Stimulated activated naive CD8-positive, alpha-beta T cell treated with anti-CD3 and anti-CD28 coated beads, Interleukin-15, Interleukin-2, amounts not matched to agents 100 U/mL and 50 U/mL, for 24 hours (primary cell): ENCODE measurements at places on chromosomes 11 and 22.

DNA sequence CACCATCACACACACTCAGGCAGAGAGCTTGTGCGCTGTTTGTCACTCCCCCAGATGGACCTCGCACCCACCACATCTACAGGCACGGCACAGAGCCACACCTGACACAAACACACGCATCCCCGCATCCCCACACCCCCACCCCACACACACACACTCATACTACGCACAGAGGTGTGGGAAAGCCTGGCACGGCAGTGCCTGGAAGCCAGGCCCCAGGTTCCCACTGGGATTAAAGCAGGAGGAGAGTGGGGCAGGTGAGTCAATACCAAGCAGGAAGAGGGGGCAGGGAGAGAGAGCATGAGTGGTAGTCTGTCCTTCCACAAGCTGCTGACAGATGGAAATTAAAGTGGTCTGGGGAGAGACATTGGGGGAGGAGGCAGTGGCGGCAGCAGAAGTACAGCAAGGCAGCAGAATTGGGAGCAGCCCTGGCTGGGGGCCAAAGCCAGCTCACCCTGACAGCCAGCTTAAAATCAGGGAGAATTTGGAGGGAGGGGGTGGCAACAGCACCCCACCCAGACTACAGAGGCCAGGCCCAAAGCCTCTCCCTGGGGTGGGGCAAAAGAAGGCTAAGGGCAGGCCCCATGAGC, 20.7 kb downstream of the TNKS1BP1 start:
- no peak for DNase-seq

DNA sequence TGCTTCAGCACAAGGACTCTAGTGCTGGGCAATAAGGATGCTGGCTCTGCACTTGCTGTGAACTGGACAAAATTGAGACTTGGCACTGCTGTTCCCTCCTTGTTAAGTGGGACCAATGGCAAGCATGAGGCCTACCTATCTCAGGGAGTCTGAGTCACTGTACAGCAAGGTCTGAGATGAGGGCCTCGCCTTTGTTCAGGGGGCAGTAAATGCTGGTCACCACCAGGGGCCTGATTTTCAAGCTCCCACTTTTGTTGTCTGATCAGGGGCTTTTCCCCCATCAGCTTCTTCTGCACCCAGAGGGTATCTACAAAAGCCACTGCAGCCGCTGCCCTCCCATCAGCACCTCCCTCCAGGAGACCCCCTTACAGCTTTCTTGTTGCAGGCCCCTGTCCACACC, 22.8 kb downstream of the DHCR7 start:
- DNase-seq: no peak

GRCh38 chr11:119566319-119566718, 143.3 kb upstream of the THY1 start:
- DNase-seq: no peak

DNA sequence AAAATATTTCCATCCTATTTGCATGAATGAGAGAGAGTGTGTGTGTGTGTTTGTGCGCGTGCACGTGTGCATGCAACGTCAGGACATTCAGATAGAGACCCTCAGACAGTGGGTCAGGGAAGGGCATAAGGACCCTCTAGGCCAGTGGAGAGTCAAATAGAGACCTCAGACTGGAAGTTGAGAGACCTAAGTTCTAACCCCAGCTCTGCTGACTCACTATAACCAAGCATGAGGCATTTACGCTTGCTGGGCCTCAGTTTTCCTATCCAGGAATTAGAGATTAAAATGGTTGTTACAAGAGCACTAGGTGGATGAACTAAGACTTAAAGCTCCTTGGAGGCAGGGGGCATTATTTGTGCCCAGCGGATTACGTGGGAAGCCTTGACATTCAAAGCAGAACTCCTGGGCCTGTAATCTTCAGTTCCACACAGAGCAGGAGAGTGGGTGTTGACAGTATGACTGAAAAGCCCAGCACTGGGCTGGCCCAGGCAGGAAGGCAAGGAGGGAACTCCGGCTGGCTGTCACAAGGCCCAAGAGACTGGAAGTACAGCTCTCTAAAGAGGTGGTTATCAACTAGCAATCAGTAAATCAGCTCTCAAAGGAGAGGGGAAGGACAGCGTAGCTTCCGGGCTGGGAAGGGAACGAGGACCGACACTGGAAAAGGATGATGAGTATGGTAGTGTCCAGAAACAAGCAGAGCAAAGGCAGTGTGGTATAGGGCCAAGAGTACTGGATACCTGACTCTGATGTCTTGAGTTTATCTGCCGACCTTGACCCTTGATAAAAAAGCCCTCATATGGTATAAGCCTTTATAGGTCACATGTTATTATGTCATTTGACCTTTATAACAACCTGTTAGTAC, 9.2 kb downstream of the RHOG start:
- no peak for DNase-seq

- no peak for DNase-seq
Measured at GRCh38 chr11:113131036-113131775, 170.0 kb downstream of the NCAM1 start.

GRCh38 chr11:9922806-9923205, 258.9 kb downstream of the SWAP70 start:
- no peak for DNase-seq

DNA sequence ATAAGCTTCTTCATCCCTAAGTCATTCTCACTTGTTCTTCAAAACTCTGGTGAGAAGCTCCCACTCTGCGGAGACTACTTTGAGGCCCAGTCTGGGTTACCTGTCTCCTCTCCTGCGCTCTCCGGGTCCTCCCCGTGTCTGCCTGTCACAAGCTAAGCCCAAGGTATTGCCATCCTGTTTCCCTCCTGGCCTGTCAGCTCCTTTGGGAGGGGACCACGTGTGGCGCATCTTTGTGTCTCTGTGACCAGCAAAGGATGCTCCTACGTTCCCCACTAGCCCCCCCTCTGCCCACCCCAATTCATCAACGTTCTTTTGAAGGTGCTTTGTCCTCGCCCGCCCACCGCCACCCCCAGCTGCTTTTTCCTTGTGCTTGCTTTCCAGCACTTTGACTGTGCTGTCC, 31.8 kb upstream of the FBLN1 start:
- no peak for DNase-seq

- DNase-seq: no peak
Measured at GRCh38 chr11:8309862-8310261, 46.2 kb upstream of the LMO1 start.

DNA sequence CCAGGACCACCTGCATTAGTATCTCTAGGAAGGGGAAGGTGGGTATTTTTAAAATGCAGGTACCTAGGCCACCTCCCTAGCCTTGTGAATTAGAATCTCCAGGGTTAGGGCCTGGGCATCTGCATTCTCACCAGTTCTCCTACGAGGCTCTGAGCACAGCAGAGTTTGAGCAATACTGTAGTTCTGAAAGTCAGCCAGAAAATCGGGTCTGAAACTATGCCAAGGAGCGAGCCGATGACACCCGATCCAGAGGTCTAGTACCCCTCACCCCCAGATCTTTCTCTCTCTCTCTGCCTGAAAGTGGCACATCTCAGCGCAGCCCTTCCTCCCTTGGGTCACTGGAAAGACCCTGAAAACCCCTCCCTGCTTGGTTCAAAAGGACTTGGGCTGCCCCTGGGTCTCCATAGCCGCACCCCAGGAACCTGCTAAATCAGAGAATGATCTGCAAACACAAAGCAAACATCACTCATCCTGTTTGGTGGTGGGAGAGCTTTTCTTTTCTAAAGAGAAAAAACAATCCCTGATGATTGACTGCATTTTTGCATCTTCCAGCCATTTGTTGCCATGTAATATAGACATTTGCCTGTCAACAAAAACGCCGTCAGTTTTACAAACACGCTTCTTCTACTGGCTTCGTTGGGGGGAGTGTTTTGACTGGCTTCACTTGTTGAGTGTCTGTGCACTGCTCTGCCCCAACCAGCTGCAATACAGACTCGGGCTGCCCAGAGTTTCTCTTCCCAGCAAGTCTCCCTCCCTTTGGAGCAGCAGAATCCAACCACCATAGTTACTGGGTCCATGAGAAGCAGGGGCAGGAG, 229.9 kb downstream of the MN1 start:
- DNase-seq: no peak

DNA sequence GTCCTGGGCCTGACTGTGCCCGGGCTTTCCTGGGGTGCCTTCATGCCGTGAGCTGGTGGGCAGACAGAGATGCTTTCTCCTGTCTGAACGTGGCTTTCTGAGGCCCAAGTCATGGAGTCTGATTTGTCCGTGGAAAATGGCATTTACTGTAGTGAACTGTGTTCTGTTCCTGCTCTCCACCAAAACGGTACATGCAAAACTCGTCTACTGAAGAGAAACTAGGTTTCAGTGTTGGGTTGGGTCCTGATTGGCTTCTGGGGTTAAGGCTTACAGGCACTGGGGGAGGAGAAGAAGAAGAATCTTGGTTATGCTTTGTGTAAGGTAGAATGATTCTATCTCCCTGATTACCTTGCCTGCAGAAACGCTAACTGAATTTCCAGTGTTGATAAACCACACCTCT, 541.7 kb downstream of the NTM start:
- no peak for DNase-seq

GRCh38 chr11:10797001-10797400, 11.7 kb downstream of the EIF4G2 start:
- DNase-seq: no peak

DNA sequence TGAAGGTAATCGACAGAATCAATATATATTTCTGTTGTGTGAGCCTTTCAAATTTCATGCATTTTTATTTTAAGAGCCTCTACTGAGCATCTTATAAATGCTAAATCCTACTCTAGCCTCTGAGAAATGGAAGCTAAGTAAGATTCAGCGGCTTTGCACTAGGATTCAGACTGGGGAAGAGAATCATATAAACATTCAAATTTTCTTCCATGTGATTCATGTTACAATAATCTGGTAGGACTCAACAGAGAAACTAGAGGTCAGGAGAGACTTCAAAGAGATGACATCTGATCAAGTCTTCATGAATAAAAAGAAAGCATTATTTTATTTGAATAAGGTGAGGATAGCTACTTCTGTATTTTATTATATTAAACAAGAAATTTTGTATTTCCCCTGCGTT, 538.9 kb downstream of the DLG2 start:
- no peak for DNase-seq

GRCh38 chr22:30591191-30591587, 521 bp downstream of the PES1 start:
- DNase-seq: no peak

DNA sequence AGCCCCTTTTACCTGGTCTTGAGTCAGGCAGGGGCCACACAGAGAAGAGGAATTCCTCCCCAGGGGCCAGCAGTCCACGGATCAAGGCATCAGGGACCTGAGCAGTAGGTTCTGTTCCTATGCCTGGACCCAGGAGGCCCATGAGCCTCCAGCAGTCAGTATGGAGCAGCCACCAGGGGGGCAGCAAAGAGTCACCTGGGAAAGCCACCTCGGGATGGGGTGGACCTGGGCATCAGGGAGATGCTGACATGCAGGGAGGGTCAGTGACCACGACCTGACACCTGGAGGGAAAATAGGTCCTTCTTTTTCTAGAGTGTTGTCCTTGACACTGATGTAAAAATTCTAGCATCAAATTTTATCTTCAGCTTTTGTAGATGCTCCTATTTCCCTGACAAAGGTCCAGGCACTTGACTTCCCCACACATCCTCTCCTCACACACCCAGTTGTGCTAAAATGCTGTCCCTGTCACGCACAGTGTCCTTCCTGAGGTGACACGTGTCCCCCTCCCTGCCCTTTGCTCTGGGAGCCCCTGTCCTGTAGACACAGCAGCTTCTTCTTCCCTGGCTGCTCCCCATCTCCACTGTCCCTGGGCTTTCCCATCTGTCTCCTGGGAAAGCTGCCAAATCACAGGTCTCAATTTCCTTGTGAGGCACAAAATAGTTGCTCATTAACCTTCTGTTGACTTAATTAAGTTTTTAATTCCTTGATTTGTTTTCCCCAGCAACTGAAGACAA, 70.0 kb upstream of the IGLL5 start:
- no peak for DNase-seq

DNA sequence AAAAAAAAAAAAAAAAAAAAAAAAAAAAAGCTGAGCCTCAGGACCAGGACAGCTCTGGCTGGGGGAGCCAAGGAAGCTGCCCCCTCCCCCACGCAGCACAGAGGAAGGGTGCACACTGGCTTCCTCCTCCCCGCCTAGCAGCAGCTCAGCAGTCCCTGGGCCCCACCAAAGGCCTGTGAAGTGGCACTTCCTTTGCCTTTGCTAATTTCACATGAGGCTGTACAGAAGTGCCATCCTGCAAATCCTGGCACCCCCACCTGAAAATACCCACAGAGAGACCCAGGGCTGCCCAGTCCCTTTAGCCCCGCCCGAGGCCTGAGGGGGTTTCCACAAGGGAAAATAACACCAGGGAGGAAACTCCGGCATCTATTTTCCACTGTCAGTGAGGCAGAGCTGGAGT, 3.9 kb downstream of the RHOG start:
- peak; percentile 64 for DNase-seq

DNA sequence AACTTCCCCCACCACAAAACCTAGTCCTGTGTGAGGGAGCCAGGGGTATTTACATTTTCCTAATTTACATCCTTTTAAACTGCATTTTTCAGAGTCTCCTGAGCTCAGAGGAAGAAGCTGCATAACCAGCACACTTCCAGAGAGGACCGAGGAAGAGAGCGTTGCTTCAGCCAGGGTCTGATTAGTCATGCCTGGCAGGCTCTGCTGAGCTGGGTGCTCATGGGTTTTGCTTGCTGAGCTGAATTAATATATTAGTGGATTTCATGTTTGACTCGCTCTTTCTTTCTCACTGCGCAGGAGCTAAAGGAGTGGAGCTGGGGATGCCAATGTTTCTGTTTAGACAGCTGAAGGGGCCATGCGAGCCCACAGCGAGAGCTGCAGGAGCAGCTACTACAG, 539.3 kb upstream of the B3GAT1 start:
- DNase-seq: no peak

- no peak for DNase-seq
Measured at GRCh38 chr11:86119077-86119476, 50.2 kb upstream of the PICALM start.

- DNase-seq: no peak
Measured at GRCh38 chr11:1618231-1618630, 3.7 kb downstream of the KRTAP5-4 start.

DNA sequence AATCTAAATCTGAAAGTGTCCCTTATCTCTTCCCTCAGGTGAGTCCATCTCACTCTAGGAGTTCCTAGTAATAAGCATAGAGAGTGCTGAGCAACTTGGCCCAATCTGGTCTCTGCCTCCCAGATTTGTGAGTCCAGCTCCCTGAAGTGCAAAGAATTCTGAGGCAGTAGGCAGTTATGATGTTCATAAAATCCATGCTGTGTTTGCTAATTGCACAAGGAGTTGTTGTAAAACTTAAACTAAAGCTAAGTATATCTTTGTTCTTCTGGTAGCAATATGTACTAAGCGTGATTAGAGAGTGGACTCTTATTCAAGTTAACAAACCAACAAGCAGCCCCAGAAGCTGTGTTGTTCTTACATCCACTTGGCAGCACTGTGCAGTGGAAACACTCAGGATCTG, 7.6 kb upstream of the PTH start:
- no peak for DNase-seq
